ENCODE measurements at places on chromosomes 3 and 15.

DNA sequence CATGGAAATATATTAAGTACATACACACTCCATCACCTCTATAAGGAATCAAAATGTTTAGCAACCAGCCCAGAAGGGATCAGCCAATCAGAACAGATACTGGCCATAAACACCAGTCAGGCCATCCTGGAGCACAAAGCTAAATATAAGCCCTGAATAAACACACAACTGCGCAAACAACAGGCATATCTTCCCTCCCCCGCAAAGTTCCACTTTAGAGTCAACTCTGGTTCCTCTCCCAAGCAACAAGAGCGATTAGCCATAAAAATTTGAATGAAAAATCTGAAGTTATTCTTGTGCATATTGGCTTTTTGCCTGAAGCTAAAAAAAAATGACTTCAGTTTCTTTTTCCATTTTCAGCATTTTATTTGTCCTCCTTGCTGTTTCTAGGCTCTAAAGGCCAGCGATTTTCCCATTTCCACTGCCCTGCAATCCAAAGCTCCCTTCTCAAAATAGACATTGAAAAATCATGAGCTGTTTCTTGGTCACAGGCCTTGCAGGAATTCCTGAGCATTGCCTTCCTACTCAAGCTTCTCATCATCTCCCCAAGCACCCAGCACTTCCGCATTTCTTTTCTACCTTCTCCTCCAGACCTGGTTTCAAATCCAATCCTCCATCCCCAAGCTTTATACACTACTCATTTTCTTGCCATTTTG lies 247.9 kb downstream of the ZMAT3 start:
- no peak for DNase-seq

- no peak for DNase-seq
These were observed 202.7 kb downstream of the EDEM1 start for GRCh38 chr3:5390221-5390620.

DNA sequence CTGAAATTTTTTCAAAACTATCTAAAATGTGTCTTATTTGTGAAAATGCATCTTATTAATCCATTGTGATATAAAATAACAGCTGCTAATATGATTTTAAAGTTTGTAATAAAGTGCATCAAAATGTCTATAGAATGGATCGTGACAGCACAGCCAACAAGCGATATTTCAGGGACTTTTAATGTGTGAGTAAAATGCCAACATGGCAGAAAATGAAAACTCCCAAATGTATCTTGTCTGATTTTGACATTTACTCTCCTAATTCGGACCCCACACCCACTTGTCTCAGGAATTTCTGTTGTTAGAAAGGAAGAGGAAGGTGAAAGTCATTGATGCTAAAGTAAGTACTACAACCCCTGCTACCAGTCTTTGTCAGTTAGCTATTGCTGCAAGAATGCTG lies 273.9 kb downstream of the SATB1 start:
- DNase-seq = no peak

- peak; percentile 21 for DNase-seq
These were observed 52.5 kb downstream of the ATP10A start for GRCh38 chr15:25810631-25811091.

DNA sequence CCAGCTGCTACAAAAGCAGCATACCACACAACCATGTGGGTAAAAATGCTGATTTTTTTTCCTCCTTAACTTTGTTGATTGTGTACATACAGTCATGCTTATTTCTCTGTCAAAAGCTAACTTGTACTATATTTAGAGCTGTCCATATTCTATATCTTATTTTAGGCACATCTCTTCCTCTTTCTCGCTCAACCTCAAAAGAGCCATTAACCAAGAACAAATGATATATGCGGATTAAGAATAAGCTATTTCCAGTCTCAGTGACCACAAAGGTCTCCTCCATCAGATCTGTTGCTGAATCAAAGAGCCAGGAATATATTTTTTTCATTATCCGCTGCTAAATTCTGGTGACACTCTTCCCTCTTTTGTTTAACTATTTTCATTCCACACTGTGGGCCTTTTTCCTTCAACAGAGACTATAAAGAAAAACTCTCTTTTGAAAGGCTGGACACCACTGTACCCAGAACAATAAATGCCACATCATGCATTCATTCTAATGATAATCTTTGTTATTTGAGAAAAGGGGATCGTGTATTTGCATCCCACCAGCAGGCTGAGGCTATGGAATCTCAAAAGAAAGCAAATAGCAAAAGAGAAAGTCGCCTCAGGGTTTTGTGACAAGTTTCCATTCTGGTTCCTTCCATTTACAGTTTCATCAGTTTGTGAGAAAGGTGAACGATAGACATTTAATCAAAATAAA lies 8.0 kb downstream of the TMEM212 start:
- no peak for DNase-seq

GRCh38 chr3:97952280-97952679 lies 20.0 kb downstream of the RIOX2 start:
- DNase-seq = no peak

- no peak for DNase-seq
These were observed 28.7 kb downstream of the CACNA2D2 start for GRCh38 chr3:50474717-50475116.

DNA sequence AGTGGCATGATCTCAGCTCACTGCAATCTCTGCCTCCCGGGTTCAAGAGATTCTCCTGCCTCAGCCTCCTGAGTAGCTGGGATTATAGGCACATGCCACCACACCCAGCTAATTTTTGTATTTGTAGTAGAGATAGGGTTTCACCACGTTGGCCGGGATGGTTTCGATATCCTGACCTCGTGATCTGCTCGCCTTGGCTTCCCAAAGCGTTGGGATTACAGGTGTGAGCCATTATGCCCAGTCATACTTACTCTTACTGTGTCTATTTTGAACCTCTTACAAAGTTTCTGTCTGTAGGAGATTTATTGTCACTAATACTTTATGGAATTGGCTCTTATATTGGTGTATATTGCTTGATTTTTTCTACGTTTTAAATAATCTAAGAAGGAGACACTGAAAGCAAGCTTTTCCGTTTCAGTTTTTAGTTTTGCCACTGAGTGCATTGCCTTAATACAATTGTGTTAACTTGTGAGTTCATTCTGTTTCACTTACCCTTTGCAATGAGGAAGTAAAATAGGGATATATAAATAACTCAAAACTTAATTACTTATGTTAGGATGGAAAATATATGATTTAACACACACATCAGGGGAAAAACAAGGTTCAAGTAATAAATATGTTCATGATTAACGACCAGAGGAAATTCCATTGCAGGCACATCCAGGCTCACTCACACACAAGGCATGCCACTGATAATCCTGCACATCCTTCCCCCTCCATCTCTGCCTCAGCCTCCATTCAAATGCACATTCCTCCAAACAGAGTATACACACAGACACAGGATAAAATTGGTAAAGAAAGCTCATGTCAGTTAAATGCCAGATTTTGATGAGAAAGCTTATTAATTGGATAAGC lies 279.3 kb upstream of the RASGRP1 start:
- no peak for DNase-seq

GRCh38 chr3:5251196-5251583 lies 63.7 kb downstream of the EDEM1 start:
- DNase-seq = no peak

DNA sequence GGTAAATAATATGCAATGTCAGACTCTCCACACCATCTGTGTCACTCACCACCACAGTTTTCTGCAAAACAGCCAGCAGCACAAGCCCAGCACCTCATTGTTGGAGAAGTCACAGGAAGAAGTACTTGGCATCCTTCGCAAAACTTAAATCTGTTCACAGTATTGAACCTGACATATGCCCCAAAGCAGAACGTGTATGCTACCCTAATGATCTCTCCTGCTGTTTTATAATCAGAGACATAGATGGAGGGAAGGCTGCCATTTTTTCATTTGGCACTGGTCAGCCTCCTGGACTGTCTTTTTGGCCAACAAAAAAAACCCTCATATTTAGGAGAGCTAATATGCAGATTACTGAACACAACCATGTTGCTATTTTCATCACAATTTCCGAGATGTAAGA lies 1272.9 kb downstream of the ROBO1 start:
- no peak for DNase-seq
